ENCODE measurements at places on chromosomes 3 and 15. TPM values are rescaled to one million over a fixed set of nuclear protein-coding genes. Genes with fewer than 3 reads are reported as not detected.

- DNase-seq = no peak
Measured at GRCh38 chr3:69930564-69930963, 69.0 kb upstream of the SAMMSON start.

DNA sequence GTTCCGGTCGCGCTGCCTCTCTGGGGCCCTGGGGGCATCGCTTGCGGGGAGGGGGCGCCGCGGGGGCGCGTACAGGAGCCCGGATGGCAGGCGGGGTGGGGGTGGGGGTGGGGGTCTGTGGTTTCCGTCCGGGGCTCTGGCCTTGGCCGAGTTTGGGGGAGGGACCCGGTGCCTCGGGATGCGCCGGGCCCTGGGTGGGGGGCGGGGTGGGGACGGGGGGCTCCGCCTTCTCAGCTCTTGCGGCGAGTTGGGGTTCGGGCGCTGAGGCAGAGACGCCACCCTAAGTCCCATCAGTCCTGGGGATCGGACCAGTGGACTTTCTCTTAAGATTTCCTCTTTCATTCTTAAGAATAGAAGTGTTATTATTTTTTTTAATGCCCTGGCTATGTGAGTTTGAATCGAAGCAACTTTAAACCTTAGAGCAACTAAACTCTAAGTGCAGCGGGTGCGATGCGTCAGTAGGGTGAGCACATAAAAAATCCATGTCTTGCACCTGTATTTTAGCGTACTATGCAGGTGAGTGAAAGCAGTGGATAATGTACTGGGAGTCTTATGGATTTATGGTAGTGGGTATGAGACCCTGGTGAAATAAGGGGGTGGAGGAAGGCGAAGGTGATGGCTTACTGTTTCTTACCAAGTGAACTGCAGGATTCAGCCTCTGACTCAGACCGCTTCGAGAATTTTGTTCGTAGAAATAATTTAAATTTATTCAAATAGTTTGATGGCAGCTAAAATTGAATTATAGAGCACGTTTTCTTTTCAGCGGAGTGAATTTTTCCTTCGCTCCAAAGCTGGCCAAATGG, 762 bp downstream of the CTNNB1 start:
- no peak for DNase-seq

GRCh38 chr3:148707601-148708380, 10.1 kb downstream of the AGTR1 start:
- DNase-seq = no peak

- DNase-seq = no peak
Measured at GRCh38 chr3:89184151-89184995, 77.0 kb downstream of the EPHA3 start.

Gene PP2D1
- not detected for total RNA-seq

Gene CEMIP
- total RNA-seq = 0.50 TPM

Gene GCHFR
- total RNA-seq = 106 TPM

DNA sequence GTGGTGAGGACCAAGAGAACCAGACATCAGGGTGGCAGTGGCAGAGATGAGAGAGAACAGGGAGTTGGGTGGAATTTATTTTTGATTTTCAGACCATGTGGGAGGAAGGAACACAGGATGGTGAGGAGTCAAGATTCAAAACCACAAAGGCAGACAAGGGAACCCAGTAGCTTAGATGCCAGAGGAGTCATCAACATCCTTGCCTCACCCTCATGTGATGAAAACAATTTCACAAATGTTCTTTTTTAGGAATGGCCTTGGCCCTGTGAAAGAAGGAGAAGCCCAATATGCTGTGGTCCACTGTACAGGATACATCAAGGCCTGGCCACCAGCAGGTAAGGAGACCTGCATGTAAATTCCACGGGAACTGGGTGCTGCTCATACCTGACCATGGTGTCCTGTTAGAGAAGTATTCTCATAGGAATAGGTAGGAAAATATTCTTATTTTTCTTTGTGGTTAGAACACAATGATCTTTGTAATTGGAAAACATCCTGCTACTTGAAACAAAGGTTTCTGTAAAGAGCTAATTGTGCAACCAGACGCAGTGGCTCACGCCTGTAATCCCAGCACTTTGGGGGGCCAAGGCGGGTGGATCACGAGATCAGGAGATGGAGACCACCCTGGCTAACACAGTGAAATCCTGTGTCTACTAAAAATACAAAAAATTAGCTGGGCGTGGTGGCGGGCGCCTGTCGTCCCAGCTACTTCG, 110.0 kb downstream of the ARNT2 start:
- no peak for DNase-seq

Gene ZNF860
- total RNA-seq = not detected

- DNase-seq = no peak
Measured at GRCh38 chr15:81454024-81454423, 80.0 kb upstream of the TMC3 start.

Gene CDCP1
- 0.53 TPM for total RNA-seq

Gene TPRG1
- total RNA-seq = 33.3 TPM

GRCh38 chr3:114464548-114464947, 170.7 kb downstream of the TIGIT start:
- DNase-seq = no peak

DNA sequence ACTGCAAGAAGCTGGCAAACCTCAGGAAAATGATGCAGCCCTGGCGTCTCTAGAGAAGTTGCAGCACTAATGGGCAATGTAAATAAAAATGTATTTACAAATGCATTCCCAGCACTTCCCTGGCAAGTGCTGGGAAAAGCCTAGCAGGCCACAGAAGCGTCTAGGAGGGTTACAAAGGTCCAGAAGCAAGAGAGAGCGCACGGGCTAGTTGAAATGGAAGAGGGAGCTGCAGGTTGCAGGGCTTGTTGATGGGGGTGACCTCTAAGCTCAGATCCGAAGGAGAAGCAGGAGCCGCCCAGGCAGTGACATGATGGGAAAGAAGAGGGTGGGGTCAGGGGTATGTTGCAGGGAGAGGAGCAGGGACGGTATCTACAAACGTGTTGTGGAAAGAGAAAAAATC, 2.7 kb upstream of the KNL1 start:
- peak; percentile 21 for DNase-seq

Gene SMCO1
- not detected for total RNA-seq

GRCh38 chr3:167798443-167798842, 62.9 kb downstream of the SERPINI1 start:
- DNase-seq = no peak

DNA sequence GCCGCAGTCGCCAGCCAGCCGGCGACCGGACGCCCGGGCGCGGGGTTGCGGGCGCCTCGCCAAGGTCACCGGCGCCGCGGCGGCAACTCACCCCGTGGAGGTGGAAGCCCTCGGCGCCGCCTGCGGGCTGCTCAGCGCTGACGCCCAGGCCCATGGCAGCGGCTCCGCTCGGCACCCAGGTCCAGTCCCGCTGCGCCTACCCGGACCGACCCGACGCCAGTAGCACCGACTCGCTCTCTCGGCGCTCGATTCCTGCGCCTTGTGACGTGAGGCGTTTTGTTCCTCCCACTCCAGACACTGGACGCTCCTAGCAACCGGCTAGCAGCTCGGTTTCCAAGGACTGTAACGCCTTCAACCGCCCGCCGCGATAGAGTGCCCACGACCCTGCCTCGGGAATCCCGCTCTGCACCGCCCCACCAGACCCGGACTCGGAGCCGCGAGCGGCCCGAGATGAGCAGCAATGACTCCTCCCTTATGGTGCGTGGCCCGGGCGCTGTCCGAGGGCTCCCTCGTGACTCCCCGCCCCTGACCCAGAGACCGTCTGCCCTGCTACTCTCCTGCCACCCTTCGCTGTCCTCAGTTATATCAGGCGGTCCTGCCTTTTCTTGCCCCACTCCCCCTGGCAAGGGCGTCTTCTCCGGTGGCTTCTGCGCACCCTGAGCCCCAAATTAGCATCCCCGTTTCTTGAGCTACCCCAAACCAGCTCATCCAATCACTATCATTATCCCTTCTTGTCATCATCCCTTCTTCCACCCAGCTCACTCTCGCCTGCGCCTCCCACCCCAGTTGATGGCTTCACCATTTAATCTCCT, at the start of the genes GORASP1 and TTC21A:
Gene GORASP1 (minus strand): TSS at position 240 of the 812 bp plus-strand sequence. CDS start 86 bp downstream, at position 154.
Gene TTC21A (plus strand): TSS at position 293 of the 812 bp plus-strand sequence. CDS start 158 bp downstream, at position 451.
- DNase-seq = peak; percentile 92

DNA sequence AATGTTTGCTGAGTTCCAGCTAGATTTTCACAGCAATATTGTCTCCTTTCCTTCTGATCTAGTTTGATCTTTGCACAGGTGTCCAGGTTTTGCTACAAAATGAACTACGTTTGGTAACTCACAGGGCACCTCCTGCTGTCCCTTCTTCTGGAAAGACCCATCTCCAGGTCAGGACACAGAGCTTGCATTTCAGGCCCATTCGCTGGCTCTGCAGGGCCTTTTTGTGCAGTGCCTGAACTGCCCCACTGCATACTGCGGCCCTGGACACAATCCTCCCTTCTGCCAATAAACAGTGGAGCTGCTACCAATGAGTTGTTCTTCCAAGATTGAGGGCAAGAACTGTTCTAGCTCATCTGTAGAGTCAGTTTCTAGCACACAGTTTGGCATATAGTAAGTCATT, 50.7 kb upstream of the BDH1 start:
- no peak for DNase-seq

- DNase-seq = no peak
Measured at GRCh38 chr3:113312416-113312815, 101.1 kb downstream of the BOC start.

DNA sequence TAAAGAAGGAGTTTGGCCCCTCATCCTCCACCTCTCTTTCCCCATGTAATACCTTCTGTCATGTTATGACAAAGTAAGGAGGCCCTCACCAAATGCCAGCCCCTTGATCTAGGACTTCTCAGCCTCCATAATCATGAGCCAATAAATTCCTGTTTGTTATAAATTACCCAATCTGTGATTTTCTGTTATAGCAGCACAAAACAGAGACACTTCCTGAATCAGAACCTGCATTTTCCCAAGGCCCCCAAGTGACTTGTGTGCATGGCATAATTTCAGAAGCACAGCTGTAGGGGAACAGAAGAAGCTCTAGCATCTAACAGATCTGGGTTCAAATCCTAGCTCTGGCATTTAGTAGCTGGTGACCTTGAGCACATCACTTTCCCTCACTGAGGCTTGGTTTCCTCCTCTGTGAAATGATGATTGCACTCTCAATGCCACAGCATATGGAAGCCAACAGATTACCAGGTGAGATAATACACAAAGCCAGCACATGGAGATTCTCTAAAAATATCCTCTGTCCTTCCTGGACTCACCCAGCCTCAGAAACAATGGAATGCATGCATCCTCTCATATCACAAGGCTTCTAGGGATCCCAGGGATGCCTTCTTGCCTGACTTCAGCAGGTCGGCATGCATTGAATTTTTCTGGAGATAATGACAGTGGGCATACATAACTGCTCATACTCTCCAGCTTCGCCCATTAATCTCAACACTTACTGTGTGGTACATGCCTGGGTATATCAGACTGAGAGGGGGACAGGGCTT, 26.3 kb downstream of the TLNRD1 start:
- DNase-seq = no peak

DNA sequence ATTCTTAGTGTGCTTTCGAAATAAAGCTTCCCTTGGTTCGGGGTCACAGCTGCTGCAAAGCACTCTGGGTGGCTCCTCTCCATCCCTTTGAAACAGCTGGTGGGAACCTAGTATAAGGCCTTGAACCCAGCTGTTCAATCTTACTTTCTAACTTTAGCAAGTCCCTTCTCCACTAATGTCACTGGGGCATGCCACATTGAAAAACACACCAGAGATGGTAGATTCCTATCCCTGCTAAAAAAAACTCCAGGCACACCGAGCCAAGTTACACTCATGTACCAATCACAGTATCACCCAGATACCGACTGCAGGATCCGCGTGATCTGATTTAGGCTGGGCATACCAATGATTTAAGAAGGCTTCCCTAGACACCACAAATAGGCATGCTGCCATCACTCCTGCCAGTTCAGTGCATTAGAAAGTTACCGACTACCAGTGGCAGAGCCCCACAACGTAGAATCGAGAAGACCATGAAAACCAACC, 65.0 kb downstream of the WWTR1 start:
- no peak for DNase-seq

DNA sequence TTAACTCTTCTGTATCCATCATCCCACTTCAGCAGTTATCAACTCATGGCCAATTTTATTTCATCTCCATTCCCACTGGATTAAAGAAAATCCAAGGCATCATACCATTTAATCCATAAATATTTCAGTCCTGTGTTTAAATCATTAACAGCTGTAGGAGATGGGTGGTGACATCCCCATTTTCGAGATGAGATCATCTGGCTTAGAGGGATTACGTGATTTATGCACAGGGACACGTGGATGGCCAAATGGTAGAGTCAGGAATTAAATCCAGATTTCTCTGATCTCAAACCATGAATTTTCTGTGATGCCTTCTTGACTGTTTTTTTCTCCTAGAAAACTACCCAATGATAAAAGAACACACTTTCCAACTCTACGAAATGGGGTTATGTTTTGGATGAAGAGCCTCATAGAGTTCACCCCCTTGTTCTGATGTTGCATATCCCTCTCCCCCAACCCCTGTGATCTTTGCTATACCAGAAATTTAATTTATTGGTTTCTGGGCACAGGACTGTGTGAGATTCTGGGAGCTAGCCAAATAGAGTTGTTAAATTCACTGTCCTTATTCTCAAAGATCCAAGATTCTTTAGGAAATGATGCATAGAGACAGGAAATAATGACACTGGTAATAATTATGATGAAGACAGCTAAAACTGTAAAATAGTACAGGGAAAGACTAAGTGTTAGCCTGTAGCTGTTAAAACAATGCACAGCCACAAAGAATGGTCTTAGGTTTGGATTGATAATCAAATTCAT, 7.4 kb downstream of the ZNF589 start:
- DNase-seq = no peak

Gene TMC3
- total RNA-seq = not detected

DNA sequence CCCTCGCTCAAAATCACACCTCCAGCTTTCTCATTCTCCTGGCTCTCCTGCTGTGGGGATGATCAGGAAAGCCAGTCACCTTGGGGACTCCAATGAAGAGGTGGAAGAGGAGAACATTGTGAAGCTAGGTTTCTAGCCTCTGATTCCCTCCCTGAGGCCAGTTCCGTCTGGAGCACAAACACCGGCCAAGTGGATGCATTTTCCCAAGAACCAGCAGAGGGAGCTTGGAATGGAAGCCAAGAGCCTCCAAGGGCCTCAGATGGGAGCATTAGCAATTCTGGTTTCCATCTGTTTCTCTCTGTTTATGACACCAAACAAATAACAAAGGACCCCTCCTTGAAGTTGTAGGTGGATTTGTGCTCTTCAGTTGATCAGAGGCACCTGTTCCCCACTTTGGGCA, 40.6 kb upstream of the NMNAT3 start:
- peak; percentile 48 for DNase-seq

Gene IGDCC3
- 0.23 TPM for total RNA-seq

DNA sequence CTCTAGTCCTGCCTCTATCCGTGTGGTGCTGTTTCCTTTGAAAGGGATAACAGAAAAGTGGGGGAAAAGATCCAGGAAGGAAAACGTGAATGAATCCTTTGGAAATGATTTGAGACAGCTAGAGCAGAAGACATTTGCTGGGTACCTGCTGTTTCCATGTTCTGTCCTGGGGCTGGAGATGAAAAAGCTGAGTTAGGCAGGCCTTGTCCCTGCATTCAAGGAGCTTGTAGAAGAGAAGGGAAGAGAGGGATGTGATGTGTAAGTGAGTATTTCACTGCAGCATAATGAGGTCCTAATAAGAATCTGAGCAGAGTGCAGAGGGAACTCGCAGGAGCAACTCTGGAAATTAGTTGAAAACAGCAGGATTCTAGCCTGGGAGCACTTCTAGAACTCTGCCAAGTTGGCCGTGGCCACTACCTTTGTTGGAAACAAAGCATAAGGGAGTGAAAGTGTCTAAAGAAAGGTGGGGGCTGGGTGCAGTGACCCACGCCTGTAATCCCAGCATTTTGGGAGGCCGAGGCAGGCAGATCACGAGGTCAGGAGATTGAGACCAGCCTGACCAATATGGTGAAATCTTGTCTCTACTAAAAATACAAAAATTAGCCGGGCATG, 13.8 kb upstream of the SEMA4B start:
- DNase-seq = no peak

GRCh38 chr3:18366258-18366657, 58.9 kb downstream of the SATB1 start:
- no peak for DNase-seq
